ENCODE measurements at places on chromosomes 7 and 10.

- no peaks in the 10 kb centered on the region for H3K27me3 ChIP-seq
- no peaks in the 10 kb centered on the region for H3K36me3 ChIP-seq
- DNase-seq, result no peak
- no peak overlapping the region for H3K27ac ChIP-seq
Observed at GRCh38 chr10:48769706-48770435, 85.2 kb downstream of the WDFY4 start.

- H3K27me3 ChIP-seq, result no peaks in the 10 kb centered on the region
- H3K4me3 ChIP-seq, result no peak overlapping the region
- no peaks in the 10 kb centered on the region for H3K36me3 ChIP-seq
- H3K27ac ChIP-seq, result no peak overlapping the region
- H3K4me1 ChIP-seq, result no peaks in the 10 kb centered on the region
Observed at GRCh38 chr10:4254101-4254994, 469.3 kb upstream of the KLF6 start.

DNA sequence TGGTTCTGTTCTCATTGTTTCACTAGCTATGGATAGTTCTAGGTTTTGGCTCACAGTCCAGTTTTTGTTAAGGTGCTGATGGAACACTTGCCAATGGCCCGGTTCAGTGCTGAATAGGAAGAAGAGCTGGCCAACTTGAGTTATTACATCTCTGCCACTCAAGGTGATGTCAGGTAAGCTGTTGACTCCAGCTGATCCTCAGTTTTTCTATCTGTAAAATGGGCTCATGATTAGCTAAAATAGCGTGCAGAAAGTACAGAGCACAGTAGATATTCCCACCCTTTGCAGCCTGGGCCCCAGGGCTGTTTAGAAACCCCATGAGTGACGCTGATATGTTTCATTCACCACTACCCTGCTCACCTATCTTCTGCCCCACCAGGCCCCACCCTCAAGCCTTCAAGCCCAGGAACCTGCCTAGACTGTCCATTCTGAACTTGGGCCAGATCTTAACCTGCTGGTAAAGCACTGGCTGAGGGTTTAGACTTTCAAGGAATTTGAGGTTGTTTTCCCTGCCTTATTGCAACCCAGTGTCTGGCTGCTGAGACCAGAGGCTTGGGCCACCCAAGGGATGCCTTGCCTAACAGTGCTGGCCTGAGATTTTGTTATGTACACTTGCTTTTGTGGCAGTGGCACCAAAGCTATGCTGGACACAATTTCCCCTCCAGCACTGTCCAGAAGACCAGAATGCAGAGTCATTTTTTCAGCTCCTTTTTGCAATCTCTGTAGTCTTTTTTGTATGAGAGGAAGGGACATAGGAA is 378.2 kb upstream of the ZMIZ1 start:
- H3K36me3 ChIP-seq, result no peaks in the 10 kb centered on the region
- no peak overlapping the region for H3K27ac ChIP-seq
- no peaks in the 10 kb centered on the region for H3K27me3 ChIP-seq
- H3K4me3 ChIP-seq, result no peak overlapping the region

- DNase-seq, result no peak
- H3K4me1 ChIP-seq, result no peaks in the 10 kb centered on the region
- no peak overlapping the region for H3K4me3 ChIP-seq
- H3K27me3 ChIP-seq, result no peaks in the 10 kb centered on the region
Observed at GRCh38 chr7:50217821-50218281, 86.7 kb upstream of the IKZF1 start.

DNA sequence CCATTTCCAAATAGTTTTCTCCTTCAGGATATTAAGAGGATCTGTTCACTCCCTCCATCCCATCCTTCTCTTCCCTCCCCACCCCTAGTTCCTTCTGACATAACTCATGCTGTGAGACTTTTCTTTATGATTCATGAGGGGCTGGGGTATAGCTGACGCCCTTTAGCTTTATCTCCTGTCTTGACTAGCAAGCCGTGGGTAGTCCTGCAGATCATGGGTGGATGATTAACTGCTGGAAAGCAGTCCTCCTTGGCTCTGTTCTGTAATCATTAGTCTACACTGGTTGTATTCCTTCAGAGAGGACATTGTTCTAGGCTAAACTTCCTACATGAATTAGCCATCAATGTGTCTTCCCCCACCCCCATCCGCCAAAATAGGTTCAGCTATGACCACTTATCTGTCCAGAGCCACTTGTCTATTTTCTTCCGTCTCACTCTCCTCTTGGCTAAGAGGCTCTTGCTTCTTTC is 135.4 kb downstream of the LRRC4 start:
- no peak for DNase-seq
- no peaks in the 10 kb centered on the region for H3K27me3 ChIP-seq
- peaks cover 19% of the 10 kb centered on the region for H3K4me1 ChIP-seq
- H3K36me3 ChIP-seq, result no peaks in the 10 kb centered on the region
- H3K4me3 ChIP-seq, result no peak overlapping the region

DNA sequence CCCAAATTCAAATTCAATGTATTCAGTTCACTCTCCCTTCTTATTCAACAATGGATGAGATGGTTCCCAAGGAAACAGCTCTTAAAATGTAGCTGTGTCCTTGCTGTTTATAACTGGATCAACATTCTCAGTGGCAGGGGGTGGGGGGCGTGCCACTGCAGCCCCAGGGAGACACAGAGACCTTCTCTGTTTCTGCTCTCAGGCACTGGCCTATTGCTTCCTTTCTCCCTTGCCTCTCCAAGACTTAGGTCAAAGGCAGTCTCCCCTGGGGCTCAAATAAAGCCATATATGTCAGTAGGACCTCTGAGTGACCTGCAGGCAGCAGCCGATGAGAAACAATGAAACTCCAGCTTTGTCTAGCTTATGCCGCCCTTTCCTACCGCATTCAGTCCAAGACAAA is 20.7 kb downstream of the VSTM4 start:
- peaks cover 8% of the 10 kb centered on the region for H3K36me3 ChIP-seq
- DNase-seq, result peak; percentile 73
- H3K4me1 ChIP-seq, result peaks cover 3% of the 10 kb centered on the region
- H3K27ac ChIP-seq, result no peak overlapping the region

DNA sequence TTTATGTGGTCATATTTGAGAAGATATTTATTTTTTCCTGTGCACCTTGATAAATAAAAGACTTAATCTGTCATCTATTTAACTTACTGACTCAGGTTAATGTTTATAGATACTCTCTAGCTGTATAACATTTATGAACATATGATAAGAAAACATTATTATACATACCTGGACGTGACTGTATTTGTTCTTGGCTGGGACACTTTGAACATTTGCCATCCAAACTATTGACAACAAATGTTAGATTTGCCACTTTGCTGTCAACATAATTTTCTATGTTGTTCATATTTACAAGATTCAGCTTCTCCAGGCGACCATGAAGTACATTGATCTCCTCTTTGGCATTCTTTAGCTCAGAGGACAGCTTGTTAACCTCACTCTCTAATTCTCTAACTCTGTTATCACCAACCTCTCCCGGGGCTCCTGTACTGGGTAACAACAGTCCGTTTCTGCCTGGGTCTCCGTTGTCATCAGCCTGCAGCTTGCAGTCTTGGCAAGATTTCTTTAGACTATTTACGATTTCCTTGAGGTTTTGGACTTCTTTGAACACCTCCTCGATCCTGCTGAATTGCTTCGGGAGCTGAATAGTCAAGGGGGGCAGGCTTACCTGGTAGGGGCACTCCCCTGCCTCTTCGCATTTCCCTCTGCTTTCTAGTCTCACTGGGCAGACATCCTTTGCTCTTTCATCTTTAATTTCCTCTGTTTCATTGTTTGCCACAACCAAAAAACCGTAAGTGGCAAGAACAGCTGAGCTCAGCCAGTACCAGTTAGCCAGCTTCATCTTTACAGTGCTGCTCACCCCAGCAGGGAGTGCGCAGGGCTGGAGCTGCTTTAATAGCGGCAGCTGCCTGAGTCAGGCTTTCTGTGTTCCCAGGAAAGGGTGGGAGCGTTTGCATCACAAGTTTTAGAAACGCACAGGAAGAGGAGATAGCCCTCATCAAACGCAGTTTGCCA is at the start of gene FGL2:
FGL2 (minus strand) TSS at position 807 of the 954 bp plus-strand sequence; CDS start at position 781, 26 bp downstream.
- peaks cover 2% of the 10 kb centered on the region for H3K4me1 ChIP-seq
- no peaks in the 10 kb centered on the region for H3K36me3 ChIP-seq
- DNase-seq, result peak; percentile 82

GRCh38 chr10:35612385-35613106 is 7.4 kb downstream of the GJD4 start:
- no peak for DNase-seq
- H3K4me3 ChIP-seq, result no peak overlapping the region

DNA sequence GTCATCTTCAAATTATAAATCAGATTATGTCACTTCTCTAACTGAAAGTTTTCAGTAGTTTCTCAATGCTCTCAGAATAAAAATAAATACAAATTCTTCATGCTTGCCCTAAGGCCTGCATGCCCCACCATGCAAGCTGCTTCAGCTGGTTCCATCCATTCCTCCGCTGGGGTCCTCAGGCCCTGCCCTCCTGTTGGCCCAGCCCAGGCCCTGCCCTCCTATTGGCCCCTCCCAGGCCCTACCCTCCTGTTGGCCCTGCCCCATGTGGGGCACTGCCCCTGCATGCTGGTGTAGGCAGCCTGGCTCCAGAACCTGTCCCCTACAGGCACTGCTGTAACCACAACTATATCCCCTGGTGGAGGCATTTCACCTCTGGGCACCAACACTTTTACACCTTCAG is 109.3 kb upstream of the TCERG1L start:
- no peaks in the 10 kb centered on the region for H3K36me3 ChIP-seq
- DNase-seq, result no peak
- no peak overlapping the region for H3K27ac ChIP-seq
- peaks cover 13% of the 10 kb centered on the region for H3K27me3 ChIP-seq
- no peaks in the 10 kb centered on the region for H3K4me1 ChIP-seq

- H3K4me3 ChIP-seq, result no peak overlapping the region
- DNase-seq, result no peak
- no peaks in the 10 kb centered on the region for H3K27me3 ChIP-seq
Observed at GRCh38 chr10:93807371-93807770, 49.6 kb downstream of the LGI1 start.

DNA sequence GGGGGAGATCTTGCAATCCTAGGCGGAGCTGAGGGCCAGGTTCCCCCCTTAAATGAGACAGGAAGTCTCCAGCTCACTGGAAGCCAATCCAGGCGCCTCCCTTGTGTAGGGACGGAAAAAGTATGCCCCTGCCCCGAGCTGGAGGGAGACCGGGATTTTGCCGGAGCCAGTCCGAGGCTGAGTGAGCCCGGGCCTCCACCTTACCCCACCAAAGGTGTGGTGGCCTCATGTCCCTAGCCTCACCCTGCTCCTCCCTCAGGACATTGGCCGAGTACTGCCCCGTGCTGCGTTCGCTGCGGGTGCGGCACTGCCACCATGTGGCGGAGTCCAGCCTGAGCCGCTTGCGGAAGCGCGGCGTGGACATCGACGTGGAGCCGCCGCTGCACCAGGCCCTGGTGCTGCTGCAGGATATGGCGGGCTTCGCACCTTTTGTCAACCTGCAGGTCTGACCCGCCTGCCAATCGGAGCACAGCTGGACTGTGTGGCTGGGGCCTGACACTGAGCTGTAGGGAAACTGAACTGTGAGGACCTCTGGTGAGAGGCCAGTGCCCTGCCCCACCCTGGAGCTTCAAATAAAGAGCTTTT is 2.0 kb downstream of the FBXL15 start:
- H3K27me3 ChIP-seq, result peaks cover 9% of the 10 kb centered on the region
- peaks cover 30% of the 10 kb centered on the region for H3K4me1 ChIP-seq
- H3K4me3 ChIP-seq, result peak overlapping the region; percentile 91
- H3K36me3 ChIP-seq, result peaks cover 13% of the 10 kb centered on the region
- H3K27ac ChIP-seq, result peak overlapping the region; percentile 90

DNA sequence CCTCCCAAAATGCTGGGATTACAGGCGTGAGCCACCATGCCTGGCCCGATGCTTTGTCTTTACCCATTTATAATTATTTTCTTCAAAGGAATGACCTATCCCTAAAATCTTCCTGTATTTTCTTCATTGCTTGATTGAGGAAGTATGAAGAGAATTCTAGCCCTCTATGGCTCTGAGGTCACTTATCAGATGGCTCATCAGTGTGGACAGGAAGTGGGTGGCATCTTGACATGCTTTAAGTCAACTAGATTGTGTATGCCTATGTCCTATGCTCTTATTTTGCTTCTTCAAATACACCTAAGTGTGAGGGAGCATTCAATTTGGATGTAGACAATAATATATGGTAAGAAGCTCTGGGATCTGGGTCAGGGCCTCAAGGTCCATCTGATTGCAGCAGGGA is 1020.5 kb downstream of the LRMDA start:
- no peaks in the 10 kb centered on the region for H3K36me3 ChIP-seq
- no peaks in the 10 kb centered on the region for H3K4me1 ChIP-seq
- DNase-seq, result no peak
- H3K27me3 ChIP-seq, result no peaks in the 10 kb centered on the region

GRCh38 chr7:150400788-150401423 is 21.8 kb downstream of the ZNF775 start:
- no peak for DNase-seq
- no peaks in the 10 kb centered on the region for H3K27me3 ChIP-seq
- no peak overlapping the region for H3K27ac ChIP-seq
- peaks cover 5% of the 10 kb centered on the region for H3K4me1 ChIP-seq
- no peak overlapping the region for H3K4me3 ChIP-seq

DNA sequence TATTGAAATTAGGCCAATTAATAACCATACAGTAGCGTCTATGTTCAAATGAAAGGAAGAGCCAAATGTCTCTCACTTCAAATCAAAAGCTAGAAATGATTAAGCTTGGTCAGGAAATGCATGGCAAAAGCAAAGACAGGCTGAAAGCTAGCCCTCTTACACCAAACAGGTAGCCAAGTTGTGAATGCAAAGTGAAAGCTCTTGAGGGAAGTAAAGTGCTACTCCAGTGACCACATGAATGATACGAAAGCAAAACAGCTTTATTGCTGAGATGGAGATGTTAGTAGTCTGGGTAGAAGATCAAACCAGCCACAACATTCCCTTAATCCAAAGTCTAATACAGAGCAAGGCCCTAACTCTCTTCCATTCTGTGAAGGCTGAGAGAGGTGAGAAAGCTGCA is 123.8 kb downstream of the TEX36 start:
- no peak overlapping the region for H3K4me3 ChIP-seq
- no peaks in the 10 kb centered on the region for H3K36me3 ChIP-seq
- peaks cover 16% of the 10 kb centered on the region for H3K27me3 ChIP-seq

- no peak overlapping the region for H3K27ac ChIP-seq
- H3K27me3 ChIP-seq, result no peaks in the 10 kb centered on the region
- DNase-seq, result no peak
- H3K4me3 ChIP-seq, result no peak overlapping the region
- no peaks in the 10 kb centered on the region for H3K4me1 ChIP-seq
Observed at GRCh38 chr7:136640977-136641376, 227.5 kb upstream of the CHRM2 start.

- H3K36me3 ChIP-seq, result no peaks in the 10 kb centered on the region
- H3K4me3 ChIP-seq, result no peak overlapping the region
- no peaks in the 10 kb centered on the region for H3K27me3 ChIP-seq
- H3K27ac ChIP-seq, result no peak overlapping the region
- peak; percentile 56 for DNase-seq
Observed at GRCh38 chr10:78231939-78232338, 198.3 kb downstream of the RPS24 start.

DNA sequence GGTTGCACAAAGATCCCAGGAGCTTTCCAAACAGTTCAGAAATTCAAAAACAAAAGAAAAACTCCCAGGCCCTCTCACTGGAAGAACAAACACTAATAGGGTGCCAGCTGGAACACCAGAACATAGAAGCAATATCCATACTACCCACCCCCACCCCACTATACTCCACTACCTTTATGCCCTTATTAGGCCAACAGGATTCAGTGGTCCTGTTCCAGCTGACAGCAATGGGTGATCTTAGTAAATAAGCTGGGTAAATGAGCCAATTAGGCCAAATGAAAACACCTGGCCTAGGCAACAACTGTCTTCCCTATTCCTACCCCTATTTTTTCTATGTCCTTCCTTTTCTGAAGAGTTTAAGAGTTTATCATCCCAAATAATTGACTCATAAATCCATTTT is 11.7 kb downstream of the NOC3L start:
- no peaks in the 10 kb centered on the region for H3K27me3 ChIP-seq
- H3K4me3 ChIP-seq, result no peak overlapping the region
- no peaks in the 10 kb centered on the region for H3K4me1 ChIP-seq
- DNase-seq, result no peak

All from heart left ventricle (tissue), 16 donors.